Right renal cortex interstitium (tissue), 3 donors: ENCODE measurements at places on chromosomes 3 and 15. TPM values are rescaled to one million over a fixed set of nuclear protein-coding genes. Genes with fewer than 3 reads are reported as not detected.

DNA sequence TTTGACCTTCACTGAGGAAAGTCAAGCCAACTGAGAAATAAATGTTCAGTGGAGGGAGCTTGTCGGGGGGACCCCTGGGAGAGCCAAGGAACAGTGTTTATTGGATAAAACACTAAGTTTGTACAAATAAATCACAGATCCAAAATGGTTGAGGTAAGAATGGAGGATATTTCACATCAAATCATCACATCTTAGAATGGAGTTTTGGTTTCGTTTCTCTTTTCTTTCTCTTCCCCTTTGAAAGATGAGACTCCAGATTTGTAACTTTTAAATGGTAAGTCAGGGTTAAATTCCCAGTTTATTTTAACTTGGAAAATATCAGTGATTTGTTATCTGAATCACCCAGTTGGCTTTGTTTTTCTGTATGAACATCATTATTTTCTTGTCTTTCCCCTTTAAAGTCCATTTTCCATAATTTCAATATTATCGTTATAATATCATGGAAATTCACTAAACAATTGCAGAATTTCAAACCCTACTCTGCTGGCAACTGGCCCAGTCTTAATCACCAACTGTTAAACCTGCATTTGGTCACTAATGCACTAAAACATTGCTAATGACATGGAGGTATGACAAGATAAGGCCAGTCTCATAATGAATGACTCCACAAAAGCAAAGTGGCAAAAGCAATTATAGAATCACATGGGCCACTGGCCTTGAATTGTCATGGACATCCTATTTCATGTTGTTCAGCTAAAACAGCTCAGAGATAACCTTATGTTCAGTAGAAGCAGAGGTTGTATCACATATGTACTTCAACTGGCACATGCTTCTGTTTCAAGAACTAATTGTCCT lies 295.1 kb downstream of the SHOX2 start:
- no peak for DNase-seq

DNA sequence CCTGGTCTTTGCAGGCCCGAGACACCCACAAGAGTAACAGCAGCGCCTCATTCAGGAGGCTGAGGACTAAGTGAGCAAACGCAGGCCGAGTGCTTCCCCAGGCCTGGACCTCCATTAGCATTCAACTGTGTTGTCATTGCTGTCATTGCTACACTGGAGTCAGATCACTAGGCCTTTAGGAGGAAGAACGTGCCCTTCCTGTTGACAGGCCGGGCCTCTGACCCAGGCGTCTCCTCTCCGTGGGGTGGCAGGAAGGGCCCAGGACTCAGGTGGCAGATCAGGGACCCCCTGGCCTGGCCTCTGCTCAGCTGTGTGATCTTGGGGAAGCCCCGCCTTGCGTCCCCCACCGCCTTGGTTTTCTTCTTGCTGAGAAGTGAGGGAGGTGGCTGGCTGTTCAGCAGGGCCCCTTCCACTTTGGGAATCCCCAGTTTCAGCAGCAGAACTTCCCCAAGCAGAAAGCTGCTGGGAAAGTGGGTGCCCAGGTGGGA lies 19.1 kb downstream of the ZDHHC19 start:
- DNase-seq, result no peak

GRCh38 chr3:51385621-51386091 lies 565 bp downstream of the MANF start:
- DNase-seq, result no peak

GRCh38 chr15:75653347-75653913 lies 5.7 kb downstream of the SNX33 start:
- no peak for DNase-seq

DNA sequence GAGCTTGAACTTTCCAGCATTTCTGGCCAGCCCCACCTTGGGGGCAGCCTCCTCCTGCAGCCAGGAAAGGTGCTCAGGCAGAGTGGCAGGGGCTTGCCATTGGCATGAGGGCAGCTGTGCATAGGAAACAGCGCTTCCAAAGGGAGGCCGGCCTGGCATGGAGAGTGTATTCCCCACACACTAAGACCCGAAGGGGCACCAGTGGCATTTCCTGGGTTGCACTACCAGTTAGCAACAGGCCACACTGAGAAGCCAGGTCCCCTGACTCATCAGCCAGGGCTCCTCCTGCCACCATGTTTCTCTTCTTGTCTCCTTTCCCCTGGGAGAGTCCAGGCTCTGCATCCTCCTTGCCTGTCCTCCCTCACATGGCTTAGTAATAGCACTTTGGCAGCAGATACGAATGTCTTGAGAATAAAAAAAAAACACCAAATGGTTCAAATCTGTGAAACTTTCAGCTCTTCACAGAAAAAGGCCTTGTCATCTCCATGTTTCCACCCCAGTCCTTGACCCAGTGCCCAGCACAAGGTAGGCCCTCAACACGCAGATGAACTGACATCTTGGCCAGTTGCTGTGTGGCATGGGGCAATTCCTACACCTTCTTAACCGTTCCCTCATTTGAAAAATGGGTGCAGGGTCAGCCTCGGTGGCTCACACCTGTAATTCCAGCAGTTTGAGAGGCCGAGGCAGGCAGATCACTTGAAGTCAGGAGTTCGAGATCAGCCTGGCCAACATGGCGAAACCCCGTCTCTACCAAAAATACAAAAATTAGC lies 180.4 kb downstream of the SMAD6 start:
- no peak for DNase-seq

Gene SAMD7
- not detected for polyA plus RNA-seq

Gene C3orf85
- polyA plus RNA-seq, result 19.0 TPM

Gene CFAP44
- polyA plus RNA-seq, result 16.2 TPM

Gene PTPRG
- polyA plus RNA-seq, result 97.7 TPM

Gene FSIP1
- 2.9 TPM for polyA plus RNA-seq

Gene CKMT1B
- polyA plus RNA-seq, result 4.0 TPM

GRCh38 chr3:108342837-108343486 lies 46.6 kb downstream of the HHLA2 start:
- DNase-seq, result no peak

DNA sequence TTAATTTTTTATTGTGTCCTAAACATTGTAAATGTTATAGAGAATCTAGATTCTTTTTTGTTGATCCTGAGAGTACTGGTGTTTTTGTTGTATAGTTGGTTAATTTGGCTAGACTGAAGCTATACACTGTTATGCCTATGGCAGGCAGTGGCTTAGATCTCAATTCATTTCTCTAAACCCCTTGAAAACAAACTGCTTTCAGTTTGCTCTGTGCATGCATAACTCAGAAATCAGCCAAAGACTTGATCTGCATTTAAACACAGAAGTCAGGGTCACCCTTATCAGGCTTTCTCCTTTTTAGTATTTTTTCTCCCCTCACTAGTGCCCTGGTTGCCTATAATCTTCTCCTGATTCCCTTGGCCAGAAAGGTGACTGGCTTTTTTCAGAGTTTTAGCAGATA lies 349.5 kb upstream of the MANF start:
- DNase-seq, result no peak

Gene OR5K2
- polyA plus RNA-seq, result 0.53 TPM

Gene ZCWPW2
- 2.1 TPM for polyA plus RNA-seq

DNA sequence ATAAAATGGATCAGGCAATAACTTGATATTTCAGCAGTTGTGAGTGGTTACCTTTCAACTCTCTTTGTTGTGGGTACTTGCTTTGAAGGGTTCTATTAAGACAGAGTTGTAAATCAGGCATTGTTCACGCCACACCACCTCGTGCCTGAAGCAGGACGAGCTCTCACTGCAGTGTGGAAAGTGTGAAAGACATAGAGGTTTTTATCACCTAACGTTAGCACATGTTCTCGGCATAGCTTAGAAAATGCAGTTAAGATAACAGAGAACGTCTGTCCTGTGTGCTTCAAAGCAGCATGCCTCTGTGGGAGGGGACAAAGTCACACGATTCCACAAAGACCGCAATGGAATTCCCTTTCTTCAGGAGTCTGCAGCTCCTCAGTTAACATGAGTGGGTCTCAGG lies 7.8 kb downstream of the ADAMTS17 start:
- DNase-seq, result no peak

DNA sequence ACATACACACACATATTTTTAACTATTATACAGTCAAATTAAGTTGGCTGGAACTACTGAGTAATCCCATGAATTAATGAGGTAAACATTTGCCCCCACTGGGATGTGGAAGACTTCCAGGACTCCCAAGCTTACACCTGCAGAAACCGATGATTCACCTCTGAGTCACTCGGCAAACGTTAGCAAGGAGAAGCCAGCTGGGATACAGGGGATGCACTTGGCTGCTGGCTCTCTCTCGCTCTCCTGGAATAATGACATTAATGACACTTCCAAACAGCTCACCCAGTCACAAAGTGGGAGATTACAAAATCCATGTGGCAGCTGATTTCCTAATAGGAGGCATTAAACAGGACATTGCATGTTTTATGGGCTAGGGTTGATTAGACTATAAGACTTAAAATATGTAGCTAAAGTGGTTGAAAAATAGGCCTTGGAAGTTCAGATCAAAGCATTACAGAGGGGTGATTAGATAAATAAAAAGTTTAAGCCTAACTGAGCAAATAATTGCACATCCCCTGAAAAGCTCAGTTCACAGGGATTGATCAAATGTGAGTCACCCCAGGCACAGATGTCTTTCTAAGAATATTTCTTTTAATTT lies 500.9 kb downstream of the SOX2 start:
- no peak for DNase-seq

DNA sequence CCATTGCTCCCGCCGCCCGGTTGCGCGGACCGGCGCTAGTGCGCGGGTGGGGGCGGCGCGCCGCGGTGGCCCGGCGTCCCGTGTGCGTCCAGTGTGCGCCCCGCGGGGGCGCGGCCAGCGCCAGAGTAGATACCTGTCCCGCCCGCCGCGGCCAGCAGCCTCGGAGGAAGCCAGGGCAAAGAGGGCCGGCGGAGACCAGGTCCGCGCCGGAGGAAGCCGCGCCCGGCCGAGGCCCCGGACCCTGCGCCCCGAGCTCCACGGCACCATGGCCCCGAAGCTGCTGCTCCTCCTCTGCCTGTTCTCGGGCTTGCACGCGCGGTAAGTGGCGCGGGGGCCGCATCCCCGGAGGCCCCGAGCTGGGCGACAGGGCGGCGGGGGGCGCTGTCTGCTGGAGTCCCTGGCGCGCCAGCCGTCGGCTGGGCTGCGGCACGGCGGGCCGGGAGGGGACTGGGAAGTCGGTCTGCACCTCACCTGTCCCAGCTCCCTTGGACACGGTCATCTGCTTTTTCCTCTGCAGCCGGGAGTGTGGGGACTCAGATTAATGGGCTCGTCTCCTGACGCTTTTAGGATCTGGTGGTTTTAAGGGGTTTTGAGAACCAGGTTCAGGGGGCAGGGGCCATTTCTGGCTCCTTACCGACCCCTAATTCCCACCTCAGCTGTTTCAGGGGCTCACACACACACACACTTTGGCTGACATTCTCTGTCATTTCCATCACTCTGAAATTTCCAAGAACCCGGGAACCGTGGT lies 464 bp downstream of the GABRG3 start:
- DNase-seq, result no peak

Gene SCG3
- 0.06 TPM for polyA plus RNA-seq

DNA sequence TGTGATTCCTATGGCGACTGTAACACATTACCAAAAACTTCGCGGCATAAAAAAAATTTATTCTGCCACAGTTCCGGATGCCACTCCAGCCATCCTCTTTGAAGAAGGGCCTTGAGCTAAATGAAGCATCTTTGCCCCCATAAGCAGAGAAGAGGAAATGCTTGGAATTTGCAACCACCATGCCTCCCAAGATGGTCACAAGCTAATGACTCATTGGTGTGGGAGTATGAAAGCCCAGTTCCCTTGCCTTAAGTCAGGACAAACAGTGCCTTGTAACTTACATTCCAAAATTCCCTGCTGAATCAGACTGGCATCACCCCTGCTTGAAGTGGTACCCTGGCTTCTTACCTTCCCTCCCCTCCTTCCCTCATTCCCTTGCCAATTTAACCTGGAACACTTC lies 1077.4 kb downstream of the EPHA3 start:
- no peak for DNase-seq

Gene ZNF35
- 11.5 TPM for polyA plus RNA-seq

- DNase-seq, result no peak
Observed at GRCh38 chr3:113751141-113751540, 4.3 kb downstream of the ATP6V1A start.

- DNase-seq, result no peak
Observed at GRCh38 chr3:134313847-134314587, 60.2 kb downstream of the AMOTL2 start.

Gene CLDN11
- polyA plus RNA-seq, result 154 TPM

GRCh38 chr3:39208463-39209055 lies 16.2 kb upstream of the XIRP1 start:
- no peak for DNase-seq

DNA sequence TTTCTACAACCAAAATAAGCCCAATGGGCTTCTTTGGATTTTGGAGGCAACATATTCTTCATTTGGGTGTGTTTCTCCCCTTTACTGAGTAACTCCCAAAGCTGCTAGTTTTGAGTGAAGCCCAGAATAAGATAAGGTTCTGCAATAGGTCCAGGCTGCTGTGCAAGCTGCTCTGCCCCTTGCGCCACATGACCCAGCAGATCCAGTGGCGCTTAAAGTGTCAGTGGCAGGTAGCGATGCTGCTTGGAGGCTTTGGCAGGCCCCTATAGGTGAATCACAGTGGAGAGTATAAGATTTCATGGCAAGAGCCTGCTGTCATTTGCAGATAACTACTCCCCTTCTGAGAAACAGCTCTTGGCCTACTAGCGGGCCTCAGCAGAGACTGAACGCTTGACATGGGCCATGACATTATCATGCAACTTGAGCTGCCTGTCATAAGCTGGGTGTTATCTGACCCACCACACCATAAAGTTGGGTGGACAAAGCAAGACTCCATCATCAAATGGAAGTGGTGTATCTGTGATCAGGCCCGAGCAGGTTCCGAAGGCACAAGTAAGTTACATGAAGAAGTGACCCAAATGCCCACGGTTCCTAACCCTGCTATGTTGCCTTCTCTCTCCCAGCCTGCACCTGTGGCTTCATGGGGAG lies 88.4 kb upstream of the OXTR start:
- no peak for DNase-seq

Gene IQCH
- 6.9 TPM for polyA plus RNA-seq

- no peak for DNase-seq
Observed at GRCh38 chr15:51855612-51856011, 26.2 kb downstream of the TMOD3 start.

DNA sequence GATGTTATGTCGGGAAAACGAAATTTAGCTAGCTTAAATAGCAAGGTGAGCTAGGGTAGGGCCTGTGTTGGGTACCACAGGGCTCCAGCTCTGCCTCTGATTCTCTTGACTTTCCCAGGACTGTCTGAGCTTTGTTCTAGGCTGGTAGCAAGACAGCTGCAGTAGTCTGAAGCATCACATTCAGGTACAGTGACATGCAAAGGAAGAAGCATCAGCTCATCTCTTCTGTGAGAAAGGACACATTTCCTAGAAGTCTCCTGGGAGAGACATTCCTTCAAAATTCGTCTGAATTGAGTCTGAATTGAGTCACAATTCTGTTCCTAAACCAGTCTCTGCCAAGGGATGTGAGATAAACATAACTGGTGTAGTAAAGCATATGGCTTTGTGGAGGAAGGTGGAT lies 8.5 kb upstream of the UBXN7 start:
- DNase-seq, result no peak

Gene PIERCE2
- polyA plus RNA-seq, result 6.3 TPM

DNA sequence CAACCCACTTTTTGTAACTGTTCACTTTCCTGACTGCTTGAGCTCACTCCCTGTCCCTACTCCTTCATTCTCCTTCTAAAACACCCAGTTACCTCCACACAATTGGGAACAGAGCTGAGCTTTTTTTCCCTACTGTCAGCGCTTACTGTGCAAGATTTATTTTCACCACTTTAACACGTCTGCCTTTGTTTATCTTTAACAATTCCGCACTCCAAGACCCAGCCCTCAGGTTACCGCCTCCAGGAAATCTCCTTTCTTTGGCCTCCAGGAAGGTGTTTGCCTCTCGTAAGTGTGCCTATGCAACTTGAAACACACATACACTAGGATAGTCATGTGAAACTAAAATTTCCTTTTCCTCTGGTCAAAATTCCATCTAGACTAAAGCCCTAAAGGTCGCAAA lies 271.9 kb upstream of the TPRG1 start:
- no peak for DNase-seq

Gene ADAMTS9
- 138 TPM for polyA plus RNA-seq
